ENCODE measurements at places on chromosomes 5 and 9.

- peak; percentile 37 for DNase-seq
Observed at GRCh38 chr9:76910861-76911260, 4.9 kb upstream of the PRUNE2 start.

DNA sequence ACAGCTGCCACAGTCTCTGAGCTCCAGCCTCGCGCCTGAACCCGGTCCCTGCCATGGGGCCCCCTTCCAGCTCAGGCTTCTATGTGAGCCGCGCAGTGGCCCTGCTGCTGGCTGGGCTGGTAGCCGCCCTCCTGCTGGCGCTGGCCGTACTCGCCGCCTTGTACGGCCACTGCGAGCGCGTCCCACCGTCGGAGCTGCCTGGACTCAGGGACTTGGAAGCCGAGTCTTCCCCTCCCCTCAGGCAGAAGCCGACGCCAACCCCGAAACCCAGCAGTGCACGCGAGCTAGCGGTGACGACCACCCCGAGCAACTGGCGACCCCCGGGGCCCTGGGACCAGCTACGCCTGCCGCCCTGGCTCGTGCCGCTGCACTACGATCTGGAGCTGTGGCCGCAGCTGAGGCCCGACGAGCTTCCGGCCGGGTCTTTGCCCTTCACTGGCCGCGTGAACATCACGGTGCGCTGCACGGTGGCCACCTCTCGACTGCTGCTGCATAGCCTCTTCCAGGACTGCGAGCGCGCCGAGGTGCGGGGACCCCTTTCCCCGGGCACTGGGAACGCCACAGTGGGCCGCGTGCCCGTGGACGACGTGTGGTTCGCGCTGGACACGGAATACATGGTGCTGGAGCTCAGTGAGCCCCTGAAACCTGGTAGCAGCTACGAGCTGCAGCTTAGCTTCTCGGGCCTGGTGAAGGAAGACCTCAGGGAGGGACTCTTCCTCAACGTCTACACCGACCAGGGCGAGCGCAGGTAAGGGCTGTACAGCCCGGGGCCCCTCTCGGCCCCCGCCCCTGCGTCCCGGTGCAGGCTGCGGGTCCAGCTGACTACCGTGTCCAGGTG lies 509 bp downstream of the LVRN start:
- DNase-seq: peak; percentile 12

DNA sequence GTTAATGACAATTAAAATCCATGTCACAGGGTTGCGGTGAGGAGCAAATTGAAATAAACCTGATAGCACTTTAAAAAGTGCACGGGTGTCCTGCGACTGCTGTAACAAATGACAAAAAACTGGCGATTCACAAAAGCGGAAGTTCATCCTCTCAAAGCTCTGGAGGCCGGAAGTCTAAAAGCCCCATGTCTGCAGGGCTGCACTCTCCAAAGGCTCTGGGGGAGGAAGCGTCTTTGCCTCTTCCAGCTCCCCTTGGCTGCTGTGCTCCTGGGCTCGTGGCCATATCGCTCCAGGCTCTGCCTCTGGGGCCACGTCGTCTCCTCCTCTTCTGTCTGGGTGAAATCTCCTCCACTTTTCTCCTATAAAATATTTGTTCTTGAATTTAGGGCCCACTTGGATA lies 273.9 kb upstream of the IRX2 start:
- no peak for DNase-seq

DNA sequence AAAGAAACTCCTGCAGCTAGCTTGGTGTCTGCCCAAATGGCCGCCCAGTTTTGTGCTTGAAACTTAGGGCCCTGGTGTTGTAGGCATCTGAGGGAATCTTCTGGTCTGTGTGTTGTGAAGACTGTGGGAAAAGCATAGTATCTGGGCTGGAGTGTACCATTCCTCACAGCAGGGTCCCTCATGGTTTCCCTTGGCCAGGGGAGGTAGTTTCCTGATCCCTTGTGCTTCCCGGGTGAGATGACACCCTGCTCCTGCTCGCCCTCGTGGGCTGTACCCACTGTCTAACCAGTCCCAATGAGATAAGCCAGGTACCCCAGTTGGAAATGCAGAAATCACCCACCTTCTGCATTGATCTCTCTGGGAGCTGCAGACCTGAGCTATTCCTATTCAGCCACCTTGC lies 182.8 kb downstream of the GDNF start:
- DNase-seq: no peak

- peak; percentile 62 for DNase-seq
Observed at GRCh38 chr9:19201899-19202891, 28.3 kb upstream of the DENND4C start.

DNA sequence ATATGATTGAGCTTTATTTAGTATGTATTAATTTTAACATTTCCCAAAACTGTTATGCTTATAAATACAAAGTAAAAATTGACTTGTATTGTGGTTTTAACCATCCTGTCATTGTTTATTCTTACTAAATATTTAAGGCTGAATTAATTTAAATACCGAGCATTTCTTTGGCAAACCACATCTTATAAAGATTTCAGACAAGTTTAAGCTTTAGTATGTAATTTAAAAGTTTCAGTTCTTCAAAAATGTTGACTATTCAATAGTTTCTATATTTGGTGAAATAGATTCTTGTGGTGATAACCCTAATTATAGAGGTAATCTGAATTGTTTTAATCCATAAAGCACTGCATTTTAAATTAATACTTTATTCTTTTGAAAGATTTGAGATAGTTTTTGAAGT lies 65.5 kb downstream of the CCNH start:
- no peak for DNase-seq

GRCh38 chr5:18095061-18095460 lies 460.8 kb downstream of the TAF11L14 start:
- no peak for DNase-seq

GRCh38 chr9:126471084-126471624 lies 142.6 kb upstream of the LMX1B start:
- no peak for DNase-seq

- no peak for DNase-seq
Observed at GRCh38 chr5:158920736-158921135, 179.0 kb downstream of the EBF1 start.

DNA sequence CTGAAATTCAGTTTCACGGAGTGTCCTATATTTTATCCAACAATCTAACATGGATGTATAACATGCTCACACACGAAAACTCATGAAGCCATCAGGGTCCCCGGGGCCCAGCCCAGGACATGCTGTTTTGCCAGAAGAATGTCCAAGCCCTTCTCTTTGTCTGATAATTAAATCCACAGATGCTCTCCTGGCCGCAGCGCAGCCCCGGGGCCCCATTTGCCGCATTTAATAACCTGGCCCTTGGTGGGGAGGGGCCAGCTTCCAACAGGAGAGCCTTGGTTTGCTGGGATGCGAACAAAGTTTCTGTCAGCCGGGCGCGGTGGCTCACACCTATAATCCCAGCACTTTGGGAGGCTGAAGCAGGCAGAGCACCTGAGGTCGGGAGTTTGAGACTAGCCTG lies 30.0 kb downstream of the PLPP7 start:
- peak; percentile 58 for DNase-seq

- DNase-seq: peak; percentile 84
Observed at GRCh38 chr5:68565427-68565826, 349.9 kb downstream of the PIK3R1 start.

- no peak for DNase-seq
Observed at GRCh38 chr9:80878556-80878955, 810.8 kb downstream of the TLE1 start.

DNA sequence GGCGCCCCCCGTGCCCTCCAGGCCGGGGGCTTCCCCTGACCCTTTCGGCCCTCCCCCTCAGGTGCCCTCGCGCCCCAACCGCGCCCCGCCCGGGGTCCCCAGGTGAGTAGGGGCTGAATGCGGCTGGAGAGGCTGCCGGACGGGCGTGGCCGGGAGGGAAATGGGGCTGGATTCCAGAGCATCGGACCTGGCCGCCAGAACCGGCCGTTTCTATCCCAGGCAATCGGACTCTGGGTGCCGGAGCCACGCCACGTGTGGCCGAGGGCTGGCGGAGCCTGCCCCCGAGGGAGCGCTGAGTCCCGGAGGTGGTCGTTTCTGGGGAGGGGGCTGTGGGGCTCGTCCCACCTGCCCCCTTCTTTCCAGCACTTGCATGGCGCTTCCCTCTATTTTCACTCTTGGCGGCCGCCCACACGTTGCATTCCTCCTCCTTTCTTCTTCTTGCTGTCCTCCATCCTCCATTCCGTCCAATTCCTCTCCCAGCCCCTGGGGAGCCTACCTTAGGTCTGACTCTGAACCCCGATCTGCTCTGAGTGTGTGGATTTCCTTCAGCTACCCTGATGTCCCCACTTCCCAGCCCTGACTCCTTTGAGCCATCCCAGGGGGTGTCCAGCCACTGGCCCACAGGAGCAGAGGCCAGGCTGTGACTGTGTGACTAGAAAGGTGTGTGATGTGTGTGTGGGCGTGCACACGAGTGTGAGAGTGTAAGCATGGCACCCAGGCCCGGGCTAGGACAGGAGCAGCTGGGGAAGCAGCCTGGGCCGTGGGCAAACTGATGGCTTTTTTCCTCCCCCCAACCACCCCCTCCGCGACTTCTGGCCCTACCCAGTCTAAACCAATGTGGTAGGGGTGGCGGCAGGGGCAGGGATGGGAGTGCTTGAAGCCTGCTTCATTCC lies 24.7 kb downstream of the GOLGA2 start:
- DNase-seq: no peak

DNA sequence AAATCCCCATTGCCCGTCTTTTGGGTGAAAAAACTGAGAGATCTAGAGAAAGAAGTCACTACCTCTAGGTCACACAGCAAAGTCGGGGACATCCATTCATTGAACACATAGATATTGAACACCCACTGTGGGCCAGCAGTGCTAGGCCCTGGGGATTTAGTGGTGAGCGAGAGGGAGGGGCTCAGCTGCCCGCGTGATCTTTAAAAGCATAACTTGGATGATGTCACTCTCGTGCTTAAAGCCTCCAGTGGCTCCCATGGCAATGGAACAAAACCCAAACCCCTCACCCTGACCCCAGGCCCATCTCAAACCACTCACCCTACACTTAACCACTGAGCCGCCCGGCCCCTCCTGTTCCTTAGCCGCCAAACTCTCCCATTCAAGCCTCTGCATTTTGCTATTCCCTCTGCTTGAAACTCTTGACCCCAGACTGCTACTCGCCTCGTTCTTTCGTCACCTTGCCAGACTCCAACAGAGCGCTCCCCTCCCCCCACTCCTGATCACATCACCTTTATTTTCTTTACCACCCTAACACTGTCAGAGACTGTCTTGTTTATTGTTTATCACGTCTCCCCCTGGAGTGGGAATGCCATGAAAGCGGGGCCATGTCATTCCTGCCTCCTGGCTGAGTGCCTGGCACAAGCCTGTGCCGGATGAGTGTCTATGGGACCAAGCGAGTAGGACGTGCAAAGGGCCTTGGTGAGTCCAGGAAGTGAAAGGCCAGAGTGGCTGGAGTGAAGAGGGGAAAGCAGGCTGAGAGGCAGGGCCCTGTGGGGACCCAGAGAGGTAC lies 710 bp upstream of the PIP5KL1 start:
- peak; percentile 52 for DNase-seq

DNA sequence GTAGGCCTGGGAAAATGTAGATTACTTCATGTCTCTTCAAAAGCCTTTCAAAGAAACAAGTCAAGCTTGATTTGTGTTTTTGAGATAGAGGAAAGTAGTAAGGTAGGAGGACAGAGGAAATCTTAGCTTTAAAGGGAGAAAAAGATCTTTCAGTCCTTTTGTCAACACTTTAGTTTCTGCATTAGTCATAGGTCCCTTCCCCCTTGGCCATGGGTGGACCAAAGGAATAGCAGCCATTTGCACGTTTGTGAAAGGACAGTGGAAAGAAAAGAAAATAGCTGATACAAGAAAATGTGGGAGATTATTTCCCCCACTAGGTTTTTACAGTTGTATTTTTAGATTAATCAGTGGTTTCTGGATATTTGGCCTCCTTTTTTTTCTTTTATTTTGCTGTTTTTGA lies 121.9 kb upstream of the GRHPR start:
- no peak for DNase-seq

DNA sequence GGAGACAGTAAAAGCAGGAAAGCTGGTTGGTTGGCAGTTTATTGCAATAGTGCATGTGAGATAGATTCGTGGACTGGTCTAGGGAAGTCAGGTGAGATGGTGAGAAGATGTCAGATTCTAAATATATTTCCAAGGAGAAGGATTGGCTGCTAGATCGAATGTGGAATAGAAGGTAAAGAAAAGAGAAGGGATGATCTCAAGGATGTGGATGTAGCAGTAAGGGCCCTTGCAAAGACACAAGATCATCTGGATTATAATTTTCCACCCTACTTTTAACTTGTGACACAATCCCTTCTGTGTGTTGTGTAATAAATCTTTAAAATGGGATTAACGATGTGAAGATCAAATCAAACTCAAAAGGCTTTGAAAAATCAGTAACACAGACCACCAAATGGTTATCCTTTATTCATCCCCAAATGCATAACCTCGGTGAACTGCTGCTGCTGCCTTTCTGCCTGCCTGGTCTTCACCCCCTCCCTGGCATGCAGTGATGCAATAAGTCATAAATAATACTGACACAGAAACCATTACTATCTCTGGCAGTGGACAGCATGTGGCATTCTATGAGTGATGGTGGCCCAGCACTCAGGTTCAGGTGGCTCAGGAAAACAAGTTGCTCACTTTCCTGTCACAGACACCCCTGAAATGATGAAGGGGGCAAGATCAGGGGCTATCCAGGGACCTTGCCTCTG lies 178.4 kb downstream of the FAM114A2 start:
- DNase-seq: no peak

GRCh38 chr9:99057665-99058625 lies 47.0 kb upstream of the TGFBR1 start:
- DNase-seq: no peak

GRCh38 chr5:107885601-107886000 lies 214.9 kb upstream of the EFNA5 start:
- DNase-seq: no peak

DNA sequence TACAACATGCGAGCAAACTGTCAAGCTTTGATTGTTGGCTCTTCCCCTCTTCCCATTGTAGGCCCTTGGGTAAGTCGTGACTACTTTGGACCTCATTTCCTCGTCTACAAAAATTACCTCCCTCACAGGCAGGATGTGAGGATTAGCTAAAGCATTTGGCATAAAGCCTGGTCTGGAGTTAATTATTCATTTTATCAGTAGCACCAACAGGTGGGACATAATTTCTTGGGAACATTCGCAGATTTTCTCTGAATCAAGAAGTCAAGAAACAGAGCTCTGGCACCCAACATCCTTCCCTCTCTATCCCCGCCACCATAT lies 39.9 kb upstream of the SEMA6A start:
- no peak for DNase-seq

GRCh38 chr5:12759377-12759776 lies 855.1 kb upstream of the CTNND2 start:
- no peak for DNase-seq

DNA sequence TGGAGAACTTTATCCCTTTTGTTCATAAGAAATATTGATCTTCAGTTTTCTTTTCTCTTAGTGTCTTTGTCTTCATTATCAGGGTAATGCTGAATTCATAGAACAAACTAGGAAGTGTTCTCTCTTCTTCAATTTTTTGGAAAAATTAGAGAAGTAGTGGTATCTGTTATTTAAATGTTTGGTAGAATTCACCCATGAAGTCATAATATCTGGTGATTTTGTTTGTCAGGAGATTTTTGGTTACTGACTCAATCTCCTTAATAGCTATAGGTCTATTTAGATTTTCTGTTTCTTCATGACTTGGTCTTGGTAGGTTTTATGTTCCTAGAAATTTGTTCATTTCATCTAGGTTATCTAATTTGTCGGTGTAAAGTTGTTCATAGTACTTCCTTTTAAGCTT lies 45.4 kb upstream of the STARD4 start:
- DNase-seq: no peak

GRCh38 chr9:129999141-129999510 lies 43.9 kb downstream of the FNBP1 start:
- no peak for DNase-seq

Measured in BE2C (cell line).